ENCODE measurements at places on chromosomes 13 and 19. TPM values are rescaled to one million over a fixed set of nuclear protein-coding genes. Genes with fewer than 3 reads are reported as not detected.

DNA sequence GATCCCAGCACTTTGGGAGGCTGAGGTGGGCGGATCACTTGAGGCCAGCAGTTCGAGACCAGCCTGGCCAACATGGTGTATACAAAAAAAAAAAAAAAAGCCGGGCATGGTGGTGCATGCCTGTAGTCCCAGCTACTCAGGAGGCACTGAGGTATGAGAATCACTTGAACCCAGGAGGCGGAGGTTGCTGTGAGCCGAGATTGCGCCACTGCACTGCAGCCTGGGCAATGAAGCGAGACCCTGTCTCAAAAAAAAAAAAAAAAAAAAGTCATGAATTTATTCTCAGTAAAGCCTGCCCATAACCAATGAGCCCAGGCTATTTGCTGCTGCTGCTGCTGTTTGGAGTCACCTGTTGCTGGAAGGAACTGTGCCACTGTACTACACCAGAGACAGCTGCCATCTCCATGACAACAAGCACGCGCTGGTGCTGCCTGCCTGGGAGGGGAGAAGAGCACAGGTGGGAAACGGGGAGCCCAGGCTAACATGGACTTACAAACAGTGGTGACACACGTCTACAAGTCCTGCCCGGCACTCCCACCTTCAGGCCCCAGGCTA, 11.3 kb downstream of the ZFR2 start:
- no peak for DNase-seq

- DNase-seq = no peak
Observed at GRCh38 chr19:58353717-58354477, 605 bp upstream of the A1BG start.

GRCh38 chr19:512547-513365, 5.5 kb downstream of the TPGS1 start:
- no peak for DNase-seq

DNA sequence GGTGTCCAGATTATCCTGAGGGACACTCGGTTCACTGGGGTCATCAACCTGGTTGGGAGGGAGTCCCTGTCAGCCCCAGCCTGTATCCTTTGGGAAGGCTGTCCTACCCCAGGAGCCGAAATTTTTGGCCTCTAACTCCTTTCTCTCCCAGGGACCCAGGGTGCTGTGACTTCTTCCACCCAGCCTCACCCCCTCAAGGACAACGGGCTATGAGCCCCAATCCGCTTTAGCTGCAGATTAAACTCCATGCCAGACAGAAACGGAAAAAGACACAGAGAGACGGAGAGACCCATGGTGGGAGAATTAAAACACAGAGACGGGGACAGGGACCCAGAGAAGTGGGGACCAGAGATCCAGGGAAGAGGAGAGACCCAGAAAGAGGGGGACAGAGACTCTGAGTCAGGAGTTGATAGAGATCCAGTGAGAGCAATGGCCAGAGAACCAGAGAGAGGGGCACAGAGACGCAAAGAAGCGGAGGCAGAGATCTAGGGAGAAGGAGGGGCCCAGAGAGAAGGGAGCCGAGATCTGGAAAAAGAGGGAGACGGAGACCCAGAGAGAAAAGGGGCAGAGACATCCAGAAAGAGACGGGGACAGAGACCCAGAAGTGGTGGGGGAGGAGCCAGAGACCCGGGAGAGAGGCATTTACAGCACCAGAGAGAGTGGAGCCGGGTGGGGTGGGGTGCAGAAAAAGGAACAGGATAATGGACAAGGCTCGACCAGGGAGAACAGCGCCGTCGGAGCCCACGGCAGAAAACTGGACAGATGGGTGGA, 703 bp downstream of the SLC17A7 start:
- DNase-seq = no peak

DNA sequence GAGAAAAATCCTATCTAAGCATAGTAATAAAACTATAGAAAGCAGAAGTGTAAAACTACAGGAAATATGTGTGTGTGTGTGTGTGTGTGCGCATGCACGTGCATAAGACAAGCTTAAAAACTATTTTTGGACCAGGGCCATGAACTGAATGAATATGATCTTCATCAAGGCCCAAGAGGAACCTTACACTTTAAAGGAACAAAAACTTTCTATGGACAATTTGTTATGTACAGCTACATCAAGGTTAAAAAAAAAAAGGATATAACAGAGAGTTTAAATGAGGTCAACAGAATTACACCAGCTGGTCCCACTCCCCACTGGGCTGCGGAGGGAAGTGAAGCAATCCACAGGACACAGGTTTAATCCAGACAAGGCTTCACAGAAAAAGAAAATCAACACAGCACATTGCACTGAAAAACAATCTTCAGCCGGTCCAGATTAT, 151.1 kb downstream of the LHFPL6 start:
- DNase-seq = peak; percentile 46

DNA sequence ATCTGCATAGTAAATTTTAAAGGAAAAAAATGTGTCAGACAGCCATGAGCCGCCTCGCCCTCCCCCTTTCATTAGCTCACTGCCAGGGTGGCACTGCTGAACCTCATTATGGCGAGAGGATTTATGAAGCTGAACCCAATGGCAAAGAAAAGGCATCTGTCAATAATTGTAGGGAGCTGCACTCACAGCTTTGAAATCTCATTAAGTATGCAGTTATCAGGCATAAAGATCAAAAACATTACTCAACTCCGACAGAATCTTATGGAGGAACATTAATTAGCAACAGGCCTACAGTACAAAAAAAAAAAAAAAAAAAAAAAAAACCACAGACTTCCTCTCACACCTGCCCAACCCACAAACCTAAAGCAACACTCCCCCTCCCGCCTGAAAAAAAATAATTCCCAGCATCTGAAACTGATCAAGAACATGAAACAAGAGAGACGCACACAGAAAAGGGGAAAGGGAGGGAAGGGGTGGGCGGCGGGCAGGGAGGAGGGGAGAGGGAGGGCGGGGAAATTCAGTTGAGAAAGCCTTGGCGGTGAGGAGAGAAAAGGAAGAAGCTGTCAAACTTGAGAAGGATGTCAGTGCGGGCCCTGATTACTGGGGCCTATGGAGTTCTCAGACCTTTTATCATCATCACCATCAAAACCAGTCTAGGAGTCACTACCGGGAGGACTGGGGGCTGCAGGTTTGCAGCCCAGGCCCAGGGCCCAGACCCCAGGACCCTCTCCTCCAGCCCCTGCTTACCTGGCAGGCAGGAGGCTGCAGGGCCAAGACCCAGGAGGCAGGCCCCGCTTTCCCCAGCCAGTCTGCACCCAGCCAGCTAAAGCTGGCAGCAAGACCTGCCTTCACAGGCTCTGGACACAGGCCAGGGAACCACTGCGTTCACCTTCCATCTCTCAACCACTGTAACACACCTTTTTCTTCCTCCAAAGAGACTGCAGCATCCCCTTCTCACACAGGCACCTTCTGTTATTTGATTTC, 8.9 kb downstream of the TSHZ3 start:
- no peak for DNase-seq

DNA sequence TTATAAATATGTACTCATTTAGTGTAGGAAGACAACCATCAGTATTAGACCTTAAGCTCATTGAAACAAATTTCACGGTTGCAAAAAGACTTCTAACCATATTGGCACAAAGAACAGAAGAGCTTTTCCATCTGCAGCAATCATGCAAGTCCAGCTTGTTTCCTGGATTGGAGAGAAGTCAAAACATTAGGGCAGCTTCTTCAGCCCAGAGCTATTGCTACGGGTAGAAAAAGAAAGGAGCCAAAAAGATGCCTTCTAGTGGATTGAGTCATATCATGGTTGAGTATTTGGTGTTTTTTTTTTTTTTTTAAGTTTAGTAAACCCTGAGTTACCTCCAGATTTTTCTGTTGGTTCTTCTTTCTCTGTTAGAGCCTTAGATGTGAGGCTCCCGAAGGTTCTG, 99.8 kb downstream of the WDFY2 start:
- DNase-seq = peak; percentile 24

- no peak for DNase-seq
Observed at GRCh38 chr13:66171920-66172319, 1058.2 kb downstream of the PCDH9 start.

DNA sequence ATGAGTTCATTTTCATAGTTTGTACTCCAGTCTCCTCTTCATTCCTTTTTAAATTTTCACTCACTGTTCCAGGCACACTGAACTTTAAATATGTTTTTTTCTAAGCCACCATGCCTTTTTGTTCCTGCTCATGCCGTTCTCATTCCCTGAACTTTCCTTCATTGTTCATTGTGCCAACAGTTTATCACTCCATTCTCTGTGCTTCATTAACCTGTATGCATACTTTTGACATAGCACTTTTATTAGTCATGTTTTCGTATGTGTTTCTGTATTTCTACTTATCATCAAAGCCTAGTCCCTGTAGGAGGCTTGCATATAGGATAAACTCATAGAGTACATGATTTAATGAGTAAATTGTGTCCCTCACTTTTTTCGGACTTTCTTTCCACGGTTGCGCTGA, 65.3 kb downstream of the PCDH20 start:
- DNase-seq = no peak

DNA sequence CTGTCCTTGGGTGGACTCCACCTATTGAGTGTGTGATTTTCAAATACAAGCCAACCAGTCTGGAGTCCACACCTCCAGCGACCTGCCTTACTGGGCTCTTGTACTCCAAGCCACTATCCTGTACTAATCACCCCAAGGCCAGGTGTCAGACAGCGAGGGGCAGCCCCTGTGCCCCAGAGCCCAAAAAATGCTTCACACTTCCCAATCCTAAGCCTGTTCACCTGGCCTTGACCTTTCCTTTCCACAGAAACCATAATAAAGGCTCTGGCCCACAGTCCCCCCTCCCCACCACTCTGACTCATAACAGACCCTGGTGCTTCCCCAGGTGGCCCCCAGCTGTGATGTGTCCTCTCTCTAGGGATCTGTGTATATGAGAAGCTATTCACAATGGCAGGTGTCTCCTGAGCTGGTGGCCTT, 3.9 kb downstream of the CD209 start:
- no peak for DNase-seq

DNA sequence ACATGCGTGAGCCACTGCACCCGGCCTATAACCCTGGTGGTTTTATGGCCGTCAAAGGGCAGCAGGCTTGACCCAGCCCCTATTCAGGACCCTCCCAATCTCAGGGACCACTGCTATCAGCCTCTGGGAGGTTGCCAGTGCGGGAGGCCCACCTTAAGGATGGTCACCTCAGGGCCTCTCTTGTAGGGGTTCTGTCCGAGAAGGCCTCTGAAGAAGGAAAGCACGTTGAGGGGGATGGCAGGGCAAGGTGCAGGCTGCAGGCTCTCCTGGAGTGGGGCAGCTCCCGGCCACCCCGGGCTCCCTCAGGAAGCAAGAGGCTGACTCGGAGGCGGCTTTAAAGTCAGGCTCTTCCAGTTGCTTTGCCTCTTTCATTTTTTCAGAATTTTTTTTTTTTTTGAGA, 6.0 kb upstream of the GRTP1 start:
- no peak for DNase-seq

- DNase-seq = no peak
Observed at GRCh38 chr13:76481738-76482137, 404.5 kb downstream of the KCTD12 start.

- peak; percentile 24 for DNase-seq
Observed at GRCh38 chr13:46961719-46962118, 64.9 kb upstream of the HTR2A start.

DNA sequence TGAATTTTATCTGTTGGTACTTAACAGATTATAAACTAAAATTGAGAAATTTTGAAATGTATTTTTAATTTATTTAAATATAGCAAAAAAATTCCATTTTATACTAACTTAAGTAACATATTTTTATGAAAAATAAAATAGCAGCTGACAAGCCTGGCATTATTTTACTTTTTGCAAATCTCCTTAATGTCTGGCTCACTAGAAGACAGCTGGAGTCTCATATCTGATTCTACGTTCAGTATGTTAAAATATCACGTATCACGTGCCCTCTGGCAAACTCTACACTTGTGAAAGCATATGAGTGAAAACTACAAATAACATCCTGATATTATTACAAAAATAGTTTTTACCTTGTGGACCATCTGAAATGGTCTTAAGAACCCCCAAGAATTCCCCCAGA, 513.2 kb upstream of the NBEA start:
- DNase-seq = no peak

DNA sequence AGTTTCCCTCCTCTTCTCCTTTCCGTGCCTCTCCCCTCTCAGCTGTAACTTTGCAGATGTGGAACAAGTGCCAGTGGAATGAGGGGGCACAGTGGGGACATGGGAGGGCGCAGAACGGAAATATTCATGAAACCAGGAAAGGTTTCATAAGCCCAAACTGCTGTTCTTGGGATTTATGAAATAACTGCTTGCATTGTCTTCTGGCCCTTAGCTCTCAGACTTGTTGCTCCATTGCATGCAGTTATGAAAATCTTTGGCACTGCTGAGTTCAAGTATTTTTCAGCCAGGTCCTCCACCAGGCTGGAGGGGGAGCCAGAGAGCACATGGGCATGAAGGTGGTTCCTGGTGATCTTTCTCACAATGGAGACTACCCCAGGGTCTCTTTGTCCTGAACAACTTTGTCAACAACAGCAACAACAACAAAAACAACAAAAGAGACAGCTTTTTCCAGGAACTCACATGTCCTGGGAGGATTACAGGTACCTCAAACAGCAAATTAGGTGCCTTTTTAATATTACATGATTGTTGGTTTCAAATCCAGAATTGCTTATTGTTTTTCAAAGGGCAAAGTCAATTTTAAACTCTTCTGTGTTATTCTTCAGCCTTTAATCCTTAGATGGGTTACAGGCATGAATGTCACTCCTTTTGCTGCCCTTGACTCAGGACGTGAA, 1.5 kb downstream of the RGCC start:
- no peak for DNase-seq

- no peak for DNase-seq
Observed at GRCh38 chr19:38444026-38444425, 10.5 kb downstream of the RYR1 start.

DNA sequence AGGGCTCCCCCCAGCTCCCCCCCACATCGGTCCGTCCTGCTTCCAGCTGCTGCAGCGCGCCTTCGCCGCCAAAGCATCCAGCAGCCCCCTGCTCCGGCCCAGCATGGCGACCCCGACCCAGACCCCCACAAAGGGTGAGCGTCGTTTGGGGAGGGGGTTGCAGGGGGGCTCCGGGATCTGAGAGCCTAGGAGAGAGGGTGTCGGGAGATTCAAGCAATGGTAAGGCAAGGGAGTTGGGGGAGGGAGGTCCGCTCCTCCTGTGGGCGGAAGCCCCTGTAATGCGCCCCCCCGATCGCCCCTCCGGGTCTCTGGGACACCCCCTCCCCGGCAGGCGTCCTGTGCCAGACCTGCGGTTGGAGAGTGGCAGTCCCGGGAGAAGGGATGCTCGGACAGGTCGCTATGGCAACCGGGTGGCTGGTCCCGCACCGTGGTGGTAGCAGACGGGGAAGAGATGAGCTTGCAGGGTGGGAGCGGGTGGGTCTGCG, at the start of gene FXYD7:
Gene FXYD7, plus strand, starts transcription at position 25 of the 485 bp plus-strand sequence. Its CDS starts 79 bp downstream, at position 104.
- DNase-seq = no peak

DNA sequence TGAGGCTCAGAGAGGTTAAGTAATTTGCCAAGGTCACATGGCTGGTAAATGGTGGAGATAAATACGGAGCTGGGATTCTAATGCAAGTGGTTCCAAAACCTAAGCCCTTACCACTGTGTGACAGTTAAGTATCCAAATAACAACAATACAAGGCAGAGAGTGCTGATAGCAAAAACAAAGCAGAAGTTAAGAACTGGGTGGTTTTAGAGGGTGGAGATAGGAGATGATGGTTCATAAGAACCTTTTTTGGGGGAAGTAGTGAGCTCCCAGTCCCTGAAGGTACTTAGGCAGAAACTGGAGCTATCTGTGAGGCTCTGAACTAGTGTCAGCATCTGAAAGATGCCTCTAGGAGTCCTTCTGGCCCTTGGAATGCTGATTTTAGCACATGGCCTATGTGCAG, 56.2 kb upstream of the UBE2L5 start:
- no peak for DNase-seq

Gene PNMA8B
- total RNA-seq = not detected

Gene KLF2
- 4.4 TPM for total RNA-seq

Gene DOCK9
- total RNA-seq = 2.1 TPM

Gene OLFM4
- total RNA-seq = not detected

Gene MISP3
- 2.3 TPM for total RNA-seq

Gene C1QTNF9B
- total RNA-seq = not detected

Gene DCT
- not detected for total RNA-seq

Gene OVOL3
- not detected for total RNA-seq

All from MG63 (cell line).